OCI-LY7 (cell line): ENCODE measurements at places on chromosomes 4 and X.

DNA sequence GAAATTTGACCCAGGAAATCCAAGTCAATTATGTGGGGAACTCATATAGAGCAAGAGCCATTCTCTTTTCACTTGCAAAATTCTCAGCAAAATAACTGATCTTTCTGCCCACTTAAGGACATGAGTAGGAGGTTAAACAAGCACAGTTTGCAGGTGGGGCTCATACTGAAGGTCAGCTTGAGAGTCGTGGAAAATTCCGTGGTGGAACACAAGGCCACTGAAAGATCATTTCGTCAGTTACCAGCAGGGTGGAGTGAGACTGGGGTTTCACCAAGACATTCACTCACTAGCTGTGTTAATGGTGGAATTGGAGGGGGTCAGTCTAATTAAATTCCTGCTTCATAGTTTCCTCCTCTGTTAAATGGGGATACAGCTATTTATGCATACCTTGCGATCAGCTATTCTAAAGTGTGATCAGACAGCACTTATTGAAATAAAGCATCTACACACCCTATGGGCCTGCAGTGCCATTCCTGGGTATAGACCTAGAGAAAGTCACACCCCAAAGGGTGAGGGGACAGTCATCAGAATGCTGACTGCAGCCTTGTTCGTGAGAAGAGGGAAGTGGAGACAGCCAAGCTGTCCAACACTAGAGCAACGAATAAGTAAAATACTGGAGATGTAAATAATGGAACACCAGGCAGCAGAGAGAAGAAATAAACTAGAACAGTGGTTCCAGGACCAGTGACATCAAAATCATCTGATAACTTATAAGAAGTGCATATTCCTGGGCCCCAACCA, 42.7 kb upstream of the CLNK start:
- DNase-seq: no peak

GRCh38 chrX:41332408-41333002, 1.5 kb upstream of the DDX3X start:
- DNase-seq: peak; percentile 33

- no peak for DNase-seq
These were observed 73.3 kb downstream of the TSPAN7 start for GRCh38 chrX:38634665-38635064.

DNA sequence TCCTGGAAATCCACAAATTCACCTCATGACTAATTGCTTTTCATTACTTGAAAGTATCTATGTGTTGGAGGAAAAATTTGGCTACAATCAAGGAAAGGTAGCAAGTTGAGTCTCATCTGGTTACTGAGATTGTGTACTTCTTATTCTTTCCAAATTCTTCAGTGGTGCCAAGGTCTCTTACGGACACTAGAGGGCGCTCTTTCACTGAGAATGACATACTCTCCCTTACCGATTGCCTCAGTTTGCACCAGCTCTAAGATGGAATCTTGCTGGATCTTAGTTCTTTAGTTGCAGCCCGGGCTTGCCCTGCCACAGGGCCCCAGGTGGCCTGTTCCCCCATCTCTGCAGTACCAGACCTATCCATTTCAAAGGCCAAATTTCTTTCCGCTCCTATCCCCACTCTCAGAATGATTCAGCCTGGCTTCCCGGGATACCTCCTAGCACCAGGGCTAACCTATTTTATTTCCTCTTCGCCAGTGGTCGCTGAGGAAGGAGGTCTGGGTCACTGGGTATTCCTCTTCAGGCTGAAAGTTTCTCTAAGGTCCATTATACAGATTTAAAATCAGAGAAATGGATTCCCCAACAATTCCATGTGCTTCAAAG, 24.6 kb upstream of the GPR50 start:
- DNase-seq: peak; percentile 52

GRCh38 chr4:108793415-108793814, 30.6 kb upstream of the ETNPPL start:
- DNase-seq: no peak
